ENCODE measurements at places on chromosomes 4 and X. TPM values are rescaled to one million over a fixed set of nuclear protein-coding genes. Genes with fewer than 3 reads are reported as not detected.

GRCh38 chr4:140152751-140153418, 1.1 kb downstream of the MAML3 start:
- peak; percentile 91 for DNase-seq

DNA sequence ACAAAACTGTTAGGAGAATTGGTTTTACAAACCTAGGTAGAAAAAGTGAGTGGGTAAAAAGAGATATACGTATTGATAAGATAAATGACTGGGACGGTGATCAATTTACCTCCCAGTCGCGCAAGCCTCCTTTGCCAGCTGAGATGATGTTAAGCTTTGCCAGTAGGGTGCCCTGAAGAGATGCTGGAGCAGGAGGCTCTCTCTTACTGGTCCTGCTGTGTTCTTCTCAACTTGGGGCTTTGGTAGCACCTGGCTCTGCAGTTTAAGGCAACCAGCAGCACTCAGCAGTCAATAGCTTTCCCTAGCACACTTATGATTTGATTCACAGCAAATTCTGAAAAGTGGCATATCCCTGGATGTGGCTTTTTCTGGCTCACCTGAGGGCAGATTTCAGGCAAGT, 1461.7 kb downstream of the ADGRL3 start:
- DNase-seq = no peak

Gene ADGRL3
- total RNA-seq = 26.7 TPM

- no peak for DNase-seq
Measured at GRCh38 chr4:23388255-23388654, 501.6 kb downstream of the PPARGC1A start.

- DNase-seq = no peak
Measured at GRCh38 chrX:134184936-134185335, 52.0 kb upstream of the CCDC160 start.

Gene RIBC1
- 0.48 TPM for total RNA-seq

DNA sequence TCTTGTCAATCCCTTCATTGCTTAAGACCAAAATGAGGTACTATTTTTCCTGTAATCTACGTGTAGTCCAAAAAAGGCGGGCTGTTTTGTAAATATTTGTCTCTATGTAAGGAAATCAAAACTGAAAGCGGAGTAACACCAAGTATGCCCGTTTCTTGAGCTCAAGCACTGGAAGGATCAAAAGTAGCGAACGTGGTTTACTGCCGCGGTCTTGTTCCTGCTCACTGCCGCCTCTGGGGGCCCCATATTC, 71.5 kb downstream of the AFF1 start:
- DNase-seq = no peak

- DNase-seq = no peak
Measured at GRCh38 chrX:8811611-8812010, 10.4 kb upstream of the FAM9A start.

Gene PASD1
- total RNA-seq = not detected

GRCh38 chrX:122134291-122134690, 1049.8 kb upstream of the GRIA3 start:
- no peak for DNase-seq

Gene DCAF12L2
- total RNA-seq = 0.27 TPM

GRCh38 chr4:184322328-184323025, 104.8 kb upstream of the ENPP6 start:
- DNase-seq = no peak

DNA sequence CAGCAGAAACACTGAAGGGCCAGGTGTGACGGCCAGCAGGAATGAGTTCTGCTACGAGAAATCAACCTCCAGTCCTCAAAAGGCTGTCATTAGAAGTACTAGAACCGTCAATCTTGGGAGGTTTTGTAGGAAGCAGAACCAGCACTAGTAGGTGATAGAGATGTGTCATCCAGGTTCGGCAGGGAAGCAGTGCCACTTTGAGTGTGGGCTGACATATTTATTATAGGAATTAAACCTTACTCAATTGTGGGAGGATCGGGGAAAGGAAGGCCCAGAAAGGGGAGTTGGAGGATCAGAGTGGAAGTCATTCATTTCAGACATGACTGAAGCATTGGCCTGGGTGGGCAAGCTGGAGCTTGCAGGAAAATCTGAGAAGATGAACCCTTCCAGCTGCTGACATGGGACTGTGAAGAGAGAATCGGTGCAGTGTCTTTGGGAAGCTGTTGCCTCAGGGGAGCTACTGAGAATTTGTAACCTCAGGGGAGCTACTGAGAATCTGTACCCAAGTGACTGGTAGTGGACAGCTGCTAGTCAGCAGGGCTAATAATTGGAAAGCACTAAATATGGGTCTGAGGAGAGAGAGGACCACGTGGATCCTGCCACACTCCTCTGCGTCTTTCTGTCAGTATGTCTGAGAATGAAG, 177.4 kb downstream of the SPRY1 start:
- no peak for DNase-seq

DNA sequence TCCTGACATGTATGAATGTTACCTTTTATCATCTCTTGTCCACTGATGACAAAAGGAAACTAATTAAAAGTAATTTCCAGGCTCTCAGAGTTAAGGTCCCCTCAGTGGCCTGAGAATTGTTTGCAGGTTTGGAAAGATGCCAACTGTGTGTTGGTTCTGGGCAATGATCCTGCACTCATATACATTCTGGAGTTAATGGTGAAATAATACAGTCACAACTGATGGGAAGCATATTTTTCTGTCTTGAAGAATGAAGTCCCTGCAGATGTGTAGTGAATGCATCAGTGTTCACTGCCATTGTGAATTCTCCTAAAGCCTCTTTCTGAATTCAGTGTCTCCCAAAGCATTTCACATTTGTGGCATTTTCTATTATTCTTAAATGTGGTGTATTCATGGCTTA, 238.1 kb upstream of the PPP1R2C start:
- no peak for DNase-seq

- DNase-seq = peak; percentile 97
Measured at GRCh38 chr4:3387943-3388361, 53.8 kb upstream of the HGFAC start.

DNA sequence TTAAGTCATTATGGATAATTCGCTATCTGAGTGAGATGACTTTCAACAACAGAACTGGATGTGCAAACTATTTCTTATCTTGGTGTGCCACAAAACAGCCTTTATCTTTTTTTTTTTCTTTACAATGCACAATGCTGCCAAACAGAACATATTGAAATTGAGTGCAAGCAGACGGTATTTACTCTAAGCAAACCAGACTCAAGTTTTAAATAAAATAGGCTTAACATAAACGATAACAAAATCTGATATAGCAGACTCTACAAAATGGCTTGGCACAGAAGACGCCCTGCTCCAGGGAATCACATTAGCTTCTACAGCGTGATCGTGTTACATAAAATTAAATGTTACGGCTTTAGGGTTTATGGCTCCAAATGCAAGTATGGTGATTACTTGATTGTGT, 9.6 kb upstream of the STK32B start:
- no peak for DNase-seq

Gene SSX1
- not detected for total RNA-seq

Gene EPHA5
- 0.10 TPM for total RNA-seq

Gene MTNR1A
- total RNA-seq = not detected

Gene ANTXR2
- total RNA-seq = 88.0 TPM

Gene TGIF2LX
- not detected for total RNA-seq

Gene ARMCX1
- total RNA-seq = 31.5 TPM

DNA sequence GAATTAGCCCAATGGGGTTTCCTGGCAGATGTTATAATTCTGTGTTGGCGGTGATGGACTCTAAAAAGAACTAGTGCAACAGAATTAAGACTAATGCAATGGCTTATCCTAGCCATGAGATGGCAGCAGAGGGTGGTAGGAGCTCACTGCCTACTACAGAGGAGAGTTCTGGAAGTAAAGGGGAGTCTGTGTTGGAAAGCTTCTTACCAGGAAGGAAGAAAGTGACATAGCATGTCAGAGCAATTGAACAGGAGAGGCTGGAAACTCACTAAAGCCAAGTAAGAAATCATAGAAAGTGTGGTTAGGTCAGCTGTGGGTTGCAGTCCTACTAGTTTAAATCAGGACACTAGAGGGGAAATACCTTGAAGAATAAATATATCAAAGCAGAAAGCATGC, 6.3 kb upstream of the TRPC5OS start:
- no peak for DNase-seq

Gene TMEM187
- total RNA-seq = 3.8 TPM

DNA sequence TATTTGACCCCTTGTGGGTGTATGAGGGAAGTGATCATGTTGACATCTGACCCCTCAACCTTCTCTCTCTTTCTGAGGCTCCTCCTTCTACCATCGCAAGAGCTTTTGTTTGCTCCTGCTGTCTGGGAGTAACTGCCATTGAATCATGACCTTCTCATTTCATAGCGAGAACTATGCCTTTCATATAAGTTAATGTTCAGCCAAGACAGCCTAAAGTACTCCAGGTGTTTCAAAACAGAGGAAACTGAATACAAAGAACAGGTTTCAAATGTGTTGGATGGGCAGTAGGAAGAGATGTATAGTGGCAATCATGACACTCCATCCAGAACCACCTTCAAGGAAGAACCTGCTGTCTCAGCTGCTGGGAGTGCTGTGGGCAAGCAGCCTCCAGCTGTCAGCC, 403.1 kb downstream of the MID1IP1 start:
- DNase-seq = no peak

DNA sequence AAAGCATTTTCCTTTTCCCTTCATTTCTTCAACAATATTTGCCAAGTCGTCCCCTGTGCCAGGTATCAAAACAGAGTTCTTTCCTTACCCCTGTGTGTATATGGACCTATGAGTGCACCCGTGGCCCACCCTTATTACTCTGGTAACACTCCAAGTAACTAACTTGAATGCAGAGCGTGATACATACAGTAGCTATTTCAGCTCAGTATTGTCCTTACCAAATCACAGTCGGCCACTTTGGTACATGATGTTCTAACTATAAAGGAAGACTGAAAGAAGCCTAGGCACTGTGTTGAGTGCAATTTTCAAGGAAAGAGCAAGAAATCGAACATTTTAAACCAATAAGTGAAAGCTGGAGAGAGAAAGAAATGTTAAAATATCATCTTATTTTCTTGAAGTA, 88.4 kb downstream of the ARX start:
- no peak for DNase-seq

Gene SLC30A9
- 40.0 TPM for total RNA-seq

DNA sequence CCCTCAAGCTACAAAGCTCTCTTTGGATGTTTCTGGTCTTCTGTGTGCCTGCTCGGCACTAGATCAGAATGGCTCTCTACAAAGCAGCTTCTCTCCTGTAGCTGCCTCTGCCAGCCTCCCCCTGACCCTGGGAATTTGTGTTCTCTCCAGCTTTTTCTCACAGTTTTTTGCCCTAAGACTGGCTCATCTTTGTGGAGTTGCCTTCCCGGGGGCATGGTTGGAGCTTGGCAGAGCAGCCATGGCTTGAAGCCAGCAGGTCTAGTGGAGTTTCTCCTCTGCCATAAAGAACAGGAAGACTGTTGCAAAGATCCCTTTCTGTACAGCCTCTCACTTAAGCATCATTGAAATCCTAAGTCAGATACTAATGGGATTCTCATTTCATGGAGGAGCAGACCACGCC, 163.3 kb upstream of the MAMLD1 start:
- DNase-seq = no peak

Gene CYTL1
- total RNA-seq = 15.2 TPM

DNA sequence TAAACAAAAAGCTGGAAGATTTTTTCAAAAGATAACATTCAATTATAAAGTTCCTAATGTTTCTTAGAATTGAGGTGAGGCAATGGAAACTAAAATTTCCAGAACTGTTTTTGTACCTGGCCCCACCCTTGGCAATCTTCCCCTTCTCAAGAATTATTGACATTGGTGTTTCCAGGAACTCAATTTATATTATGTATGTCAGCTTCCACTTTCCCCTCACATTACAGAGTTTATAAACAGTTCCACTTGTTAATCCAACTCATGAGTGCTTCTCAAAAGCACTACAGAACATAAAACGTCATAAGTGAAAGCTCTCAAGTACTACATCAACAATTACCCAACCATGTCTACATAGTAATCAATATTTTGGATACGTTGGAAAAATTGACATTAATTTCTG, 107.4 kb downstream of the FAM13A start:
- no peak for DNase-seq

DNA sequence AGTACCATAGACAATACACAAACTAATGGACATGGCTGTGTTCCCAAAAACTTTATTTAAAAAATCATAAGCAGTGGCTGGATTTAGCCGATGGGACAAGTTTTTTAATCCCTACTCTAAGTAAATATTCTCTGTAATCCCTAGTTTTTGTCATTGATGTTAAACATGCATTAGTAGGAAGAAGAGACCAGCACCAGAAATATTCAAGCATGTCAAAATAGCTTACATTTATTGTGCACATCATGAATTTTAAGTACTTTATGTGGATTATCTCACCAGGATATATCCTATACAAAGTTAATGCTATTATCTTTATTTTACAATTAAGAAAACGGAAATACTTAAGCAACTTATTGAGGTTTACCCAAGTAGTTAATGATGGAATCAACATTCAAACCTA, 46.0 kb downstream of the HSPA4L start:
- DNase-seq = no peak

Gene SLC49A3
- total RNA-seq = 20.0 TPM

GRCh38 chr4:111960241-111960667, 185.0 kb upstream of the FAM241A start:
- DNase-seq = no peak

Data from aorta (tissue), 5 donors.